ENCODE measurements at places on chromosomes 13 and 19.

DNA sequence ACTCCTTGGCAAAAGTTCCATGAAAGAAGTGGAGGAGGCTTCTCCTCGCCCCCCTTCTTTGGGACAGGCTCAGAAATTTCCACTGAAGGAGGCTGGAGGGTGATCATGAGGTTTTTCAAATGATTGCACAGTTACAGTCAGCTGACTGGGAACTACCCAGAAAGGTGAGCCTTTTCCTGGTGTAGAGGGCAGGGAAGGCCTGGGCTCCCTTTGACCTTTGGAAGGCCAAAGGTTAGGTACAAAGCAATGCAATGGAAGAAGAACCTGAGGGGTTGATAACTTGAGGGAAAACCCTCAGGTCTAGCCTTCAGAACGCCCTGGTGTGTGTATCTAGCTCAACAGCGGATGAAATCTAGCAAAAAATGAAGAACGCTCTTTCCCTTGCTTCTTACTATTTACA lies 50.1 kb upstream of the SLC15A1 start:
- no peak for DNase-seq

DNA sequence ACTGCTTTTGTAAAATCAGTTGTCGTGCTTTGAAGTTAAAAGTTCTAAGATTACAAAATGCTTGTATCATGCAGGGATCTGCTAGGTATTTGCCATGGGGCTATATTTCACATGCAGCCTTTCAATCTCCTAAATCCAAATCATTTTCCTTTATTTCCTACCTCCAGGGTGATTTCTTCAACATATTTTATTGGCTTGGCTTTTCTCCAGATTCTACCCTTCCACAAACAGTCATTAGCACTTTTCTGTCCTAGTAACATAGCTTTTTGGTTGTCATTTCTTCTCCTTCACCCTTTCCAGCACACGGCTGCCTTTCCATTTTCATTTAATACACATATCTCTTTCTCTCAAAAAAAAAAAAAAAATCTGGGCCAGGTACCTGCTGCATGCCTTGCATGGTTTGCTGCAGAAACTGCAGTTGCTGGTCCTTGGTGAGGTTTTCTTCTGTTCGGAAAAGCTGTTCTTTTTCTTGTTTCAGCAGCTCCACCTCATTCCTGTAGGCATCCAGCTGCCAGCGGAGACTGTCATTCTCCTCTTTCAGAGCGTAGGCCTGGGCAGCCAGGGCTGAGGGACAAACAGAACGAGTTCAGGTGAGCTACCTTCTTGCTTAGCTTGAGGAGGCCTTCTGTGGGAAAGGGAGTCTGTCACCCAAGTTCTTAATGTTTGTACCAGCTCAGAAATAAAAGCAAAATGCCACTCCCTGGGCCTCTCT lies 274.7 kb downstream of the DNAJC15 start:
- no peak for DNase-seq

DNA sequence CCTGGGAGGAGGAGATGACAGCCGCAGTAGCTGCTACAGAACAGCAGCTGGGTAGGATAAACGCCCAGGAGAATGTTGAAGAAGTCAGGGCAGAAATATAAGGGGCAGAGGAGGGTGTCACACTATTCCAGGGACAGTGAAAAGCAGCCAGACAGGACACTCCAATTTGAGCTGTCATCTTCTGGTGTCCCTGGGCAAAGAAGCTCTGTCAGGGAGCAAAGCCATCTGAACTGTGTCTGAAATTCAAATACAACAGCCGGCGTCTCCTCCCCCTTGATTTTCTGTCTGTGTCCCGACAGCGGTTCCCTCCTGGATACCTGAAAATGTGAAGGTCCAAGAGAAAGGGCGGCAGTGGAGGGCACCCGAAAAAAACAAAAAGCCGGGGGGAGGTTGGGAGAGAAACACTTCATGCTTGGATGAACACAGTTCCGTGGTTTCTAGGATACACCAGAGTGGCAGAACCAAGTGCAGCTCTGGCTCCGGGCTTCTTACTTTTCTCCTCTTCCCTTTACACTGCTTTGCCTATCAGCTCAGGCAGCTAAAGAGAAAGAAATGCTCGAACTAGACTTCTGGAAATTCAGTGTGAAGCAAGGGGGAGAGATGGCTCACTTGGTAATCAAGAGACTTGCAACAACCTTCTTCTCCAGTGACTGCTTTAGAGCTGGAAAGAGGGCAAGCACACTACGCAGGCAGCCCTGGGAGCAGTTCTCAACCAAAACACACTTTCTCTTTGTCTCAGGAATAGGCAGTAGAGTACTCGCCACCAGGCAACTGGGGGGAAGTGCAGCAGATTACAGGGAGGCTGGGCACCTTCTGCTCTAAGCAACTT lies 465.6 kb downstream of the ITGBL1 start:
- no peak for DNase-seq

- no peak for DNase-seq
Measured at GRCh38 chr19:30692181-30692811, 320.1 kb downstream of the ZNF536 start.

DNA sequence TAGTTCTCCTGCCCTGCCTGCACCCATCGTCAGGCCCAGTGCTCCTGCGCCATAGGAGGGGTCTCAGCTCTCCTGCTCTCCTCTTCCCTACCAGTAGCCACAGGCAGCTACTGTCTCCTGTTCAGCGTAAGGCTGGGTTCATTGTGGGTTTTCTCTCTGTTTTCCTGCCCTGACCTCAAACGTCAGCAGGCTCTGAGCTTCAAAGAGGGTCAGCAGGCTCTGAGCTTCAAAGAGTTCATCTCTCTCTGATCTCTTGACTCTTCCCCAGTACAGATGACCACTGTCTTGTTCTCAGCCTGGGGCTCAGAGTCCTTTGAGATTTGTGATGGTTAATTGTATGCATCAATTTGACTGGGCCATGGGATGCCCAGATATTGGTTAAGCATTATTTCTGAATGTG lies 4.6 kb upstream of the CPB2 start:
- no peak for DNase-seq

Data from EL (cell line).